Cortex of kidney (tissue), 1 donor: ENCODE measurements at places on chromosomes 11 and 22.

DNA sequence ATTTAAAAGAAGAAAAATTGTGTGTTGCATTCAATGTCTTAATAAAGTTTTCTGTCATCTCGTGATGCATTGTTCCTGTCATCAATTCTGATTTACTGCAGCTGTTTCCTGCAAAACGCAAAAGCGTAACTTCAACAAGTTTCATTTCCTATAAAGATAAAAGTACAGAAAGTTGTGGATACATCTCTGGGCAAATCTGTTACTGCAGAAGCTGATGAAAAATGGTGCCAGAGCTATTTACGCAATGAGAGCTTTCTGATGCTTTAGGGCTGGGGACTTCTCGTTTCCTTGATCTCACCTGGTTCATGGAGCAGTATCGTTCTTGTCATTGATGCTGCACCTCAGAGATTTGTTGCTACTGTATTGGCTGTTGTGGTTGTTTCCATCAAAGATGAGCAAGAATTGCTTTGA is 15.5 kb upstream of the MS4A12 start:
- DNase-seq = no peak

GRCh38 chr11:29448246-29448877 is 568.5 kb downstream of the KCNA4 start:
- DNase-seq = no peak

GRCh38 chr22:21000207-21000986 is 1.5 kb downstream of the THAP7 start:
- no peak for DNase-seq

- no peak for DNase-seq
Measured at GRCh38 chr11:2534957-2535672, 90.3 kb downstream of the KCNQ1 start.

DNA sequence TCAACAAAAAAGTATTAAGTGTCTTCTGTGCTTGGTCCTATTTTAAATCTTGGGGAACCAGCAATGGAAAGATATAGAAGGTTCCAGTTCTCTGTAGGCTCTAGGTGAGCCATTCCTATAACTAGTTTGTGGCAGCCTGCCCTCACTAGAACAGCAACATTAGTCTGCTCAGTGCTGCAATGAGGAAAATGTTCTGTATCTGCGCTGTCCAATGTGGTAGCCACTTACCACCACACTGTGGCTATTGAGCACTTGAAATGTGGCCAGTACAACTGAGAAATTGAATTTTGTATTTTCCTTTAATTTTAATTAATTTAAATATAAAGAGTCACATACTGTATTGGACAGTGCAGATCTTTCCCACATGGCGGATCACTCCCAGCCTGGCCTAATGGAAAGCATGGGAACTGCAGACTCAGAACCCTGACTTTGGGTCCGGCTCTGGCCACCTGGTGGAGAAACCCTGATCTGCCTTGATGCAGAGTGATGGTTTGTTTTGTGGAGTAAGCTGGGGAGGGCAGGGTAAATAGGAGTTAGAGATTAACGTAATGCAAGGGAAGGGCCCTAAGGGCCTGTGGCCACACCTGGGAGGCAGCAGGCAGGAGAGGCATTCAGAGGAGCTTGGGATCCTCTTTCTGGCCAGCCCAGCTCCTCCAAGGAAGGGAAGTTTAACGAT is 101.0 kb downstream of the ME3 start:
- DNase-seq = no peak

- DNase-seq = no peak
Measured at GRCh38 chr11:18321578-18321968, 367 bp downstream of the HPS5 start.

- DNase-seq = no peak
Measured at GRCh38 chr11:79388201-79388600, 52.6 kb downstream of the TENM4 start.

DNA sequence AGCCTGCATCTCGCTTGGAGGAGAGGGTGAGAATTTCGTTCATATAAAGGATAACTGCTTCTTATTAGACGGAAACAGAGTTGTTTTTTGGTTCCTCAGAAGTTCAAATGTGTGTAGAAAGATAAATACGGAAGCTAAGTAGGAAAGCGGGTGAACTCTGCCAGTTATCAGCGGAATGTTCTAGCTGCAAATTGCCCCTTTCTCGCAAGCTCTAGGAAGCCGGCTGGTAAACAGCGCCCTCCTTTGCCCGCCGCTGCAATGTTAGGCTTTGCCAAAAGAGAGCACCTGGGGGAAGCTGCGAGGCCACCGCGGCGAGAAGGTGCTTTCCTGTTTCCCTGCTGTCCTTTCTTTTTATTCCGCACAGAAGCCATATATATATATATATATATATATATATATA is 67.0 kb downstream of the IGLL5 start:
- no peak for DNase-seq

DNA sequence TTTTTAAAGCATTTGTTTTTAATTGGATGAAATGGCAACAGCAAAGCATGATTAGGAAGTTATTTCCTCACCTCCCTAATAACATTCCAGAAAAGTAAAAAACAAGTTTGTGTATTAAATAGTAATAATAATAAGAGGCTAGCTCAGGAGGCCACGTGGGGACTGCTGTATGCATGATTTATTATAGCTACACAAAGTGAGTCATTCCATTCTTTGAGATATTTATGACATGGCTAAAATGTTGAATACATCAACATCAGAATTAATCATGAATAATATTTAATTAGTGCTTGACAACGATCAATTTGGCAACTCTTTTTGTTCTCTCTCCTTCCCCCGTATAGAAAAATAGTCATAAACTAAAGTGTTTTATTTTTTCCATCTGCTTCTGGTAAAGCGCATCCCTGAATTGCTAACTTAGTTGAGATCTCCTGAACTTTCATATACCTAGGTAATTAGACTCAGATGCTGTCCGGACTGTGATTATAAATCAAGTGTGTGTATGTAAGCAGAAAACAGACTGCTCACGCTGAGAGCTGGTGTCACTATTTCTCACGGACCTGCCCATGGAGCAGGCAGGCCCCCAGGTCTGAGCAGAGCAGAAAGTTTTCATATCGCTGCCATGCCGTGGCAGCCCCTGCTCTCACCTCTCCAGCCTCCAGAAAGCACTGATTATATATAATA is 125.7 kb downstream of the WT1 start:
- DNase-seq = no peak

- no peak for DNase-seq
Measured at GRCh38 chr11:108370990-108371389, 96.3 kb downstream of the C11orf65 start.

DNA sequence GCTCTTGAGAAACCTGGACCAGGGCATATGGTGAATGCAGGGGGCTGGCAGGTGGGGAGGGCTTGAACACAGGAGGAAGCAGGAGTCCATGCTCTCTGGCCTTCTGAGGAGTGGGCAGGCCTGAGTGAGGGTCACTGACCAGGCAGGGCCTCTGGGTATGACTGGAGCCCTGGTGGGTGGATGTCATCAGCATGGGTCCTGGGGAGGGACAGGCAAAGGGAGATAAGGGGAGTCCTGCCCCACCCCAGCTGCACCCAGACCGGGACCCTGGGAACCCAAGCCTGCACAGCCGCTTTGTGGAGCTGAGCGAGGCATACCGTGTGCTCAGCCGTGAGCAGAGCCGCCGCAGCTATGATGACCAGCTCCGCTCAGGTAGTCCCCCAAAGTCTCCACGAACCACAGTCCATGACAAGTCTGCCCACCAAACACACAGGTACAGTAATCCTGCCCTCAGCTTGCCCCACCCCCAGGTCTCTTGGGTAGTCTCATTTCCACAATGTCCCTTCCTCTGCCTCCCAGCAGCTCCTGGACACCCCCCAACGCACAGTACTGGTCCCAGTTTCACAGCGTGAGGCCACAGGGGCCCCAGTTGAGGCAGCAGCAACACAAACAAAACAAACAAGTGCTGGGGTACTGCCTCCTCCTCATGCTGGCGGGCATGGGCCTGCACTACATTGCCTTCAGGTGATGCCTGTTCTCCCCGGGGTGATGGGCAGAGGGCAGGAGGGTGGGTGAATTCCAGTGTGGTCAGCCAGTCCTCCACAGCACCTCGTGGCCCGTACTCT is 2.0 kb upstream of the VEGFB start:
- no peak for DNase-seq

- DNase-seq = no peak
Measured at GRCh38 chr11:9741260-9741659, 77.4 kb downstream of the SWAP70 start.

- no peak for DNase-seq
Measured at GRCh38 chr22:41544671-41545476, 604 bp upstream of the POLR3H start.

- DNase-seq = no peak
Measured at GRCh38 chr11:33291004-33291777, 34.0 kb downstream of the HIPK3 start.

GRCh38 chr22:19598054-19598855 is 74.0 kb upstream of the CLDN5 start:
- DNase-seq = no peak

GRCh38 chr11:86218125-86219084 is 26.1 kb upstream of the EED start:
- no peak for DNase-seq

GRCh38 chr22:39325392-39325932 is 6.0 kb upstream of the RPL3 start:
- DNase-seq = no peak

DNA sequence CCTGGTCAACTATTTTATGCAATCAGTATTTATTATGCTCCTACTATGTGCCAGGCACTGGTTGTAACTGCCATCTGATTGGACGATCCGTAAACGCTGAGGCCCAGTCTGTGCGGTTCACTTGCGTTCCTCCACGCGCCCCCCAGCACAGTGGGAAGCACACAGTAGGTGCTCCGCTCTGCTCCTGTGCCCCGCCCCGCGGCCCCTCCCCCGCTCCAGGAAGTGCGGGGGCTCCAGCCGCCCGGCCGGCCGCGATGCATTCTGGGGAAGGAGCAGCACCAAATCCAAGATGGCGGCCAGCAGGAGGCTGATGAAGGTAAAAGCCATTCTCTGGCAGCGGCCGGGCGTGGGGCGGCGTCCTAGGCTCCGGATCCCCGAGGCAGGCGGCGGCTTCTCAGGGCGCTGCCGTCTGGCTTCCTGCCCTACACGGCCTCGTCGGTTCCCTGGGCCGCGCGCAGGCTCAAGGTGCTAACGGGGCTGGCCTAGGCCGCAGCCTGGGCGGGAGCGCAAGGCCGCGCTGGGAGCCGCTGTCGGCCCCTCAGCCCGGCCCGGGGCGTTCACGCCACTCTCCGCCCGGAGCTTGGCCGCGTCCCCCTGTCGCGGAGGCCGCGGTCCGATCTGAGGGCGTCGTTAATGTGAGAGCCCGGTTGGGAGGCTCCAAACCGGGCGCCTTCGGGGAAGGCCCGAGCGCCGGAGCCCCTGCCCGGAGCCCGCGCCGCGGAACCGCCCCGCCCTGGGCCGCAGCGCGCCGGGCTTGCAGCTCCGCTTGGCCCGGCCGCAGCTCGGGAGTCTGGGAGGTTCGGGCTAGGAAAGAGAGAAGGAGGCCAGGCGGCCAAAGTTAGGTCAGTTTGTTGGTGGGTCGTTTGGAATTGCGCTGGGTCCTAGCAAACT is at the start of gene UBE2L3:
UBE2L3 (plus strand) TSS at position 259 of the 891 bp plus-strand sequence; CDS start at position 290, 31 bp downstream.
- no peak for DNase-seq

GRCh38 chr11:128628686-128629085 is 41.3 kb upstream of the ETS1 start:
- no peak for DNase-seq

- DNase-seq = no peak
Measured at GRCh38 chr11:46247090-46247489, 30.4 kb upstream of the CREB3L1 start.

DNA sequence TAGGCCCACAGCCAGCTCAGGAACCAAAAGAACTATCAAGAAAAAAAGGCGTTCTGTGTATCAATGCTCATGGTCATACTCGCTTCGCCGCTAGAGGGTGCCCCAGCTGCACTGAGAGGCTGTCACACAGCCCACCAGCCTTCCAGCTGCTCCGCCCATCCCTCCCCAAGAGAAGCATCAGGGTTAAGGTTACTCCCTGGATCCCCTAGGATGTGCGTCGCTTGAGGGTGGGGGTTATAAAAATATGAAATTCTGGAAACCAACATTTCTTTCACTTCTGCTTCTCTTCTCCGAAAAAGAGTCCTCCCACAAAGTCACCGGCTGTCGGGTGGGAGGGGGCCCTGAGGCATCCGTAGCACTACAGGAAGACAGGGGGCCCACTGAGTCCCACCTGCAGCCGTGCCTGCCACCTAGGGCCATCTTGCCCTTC is 1.7 kb downstream of the CBX6 start:
- no peak for DNase-seq

DNA sequence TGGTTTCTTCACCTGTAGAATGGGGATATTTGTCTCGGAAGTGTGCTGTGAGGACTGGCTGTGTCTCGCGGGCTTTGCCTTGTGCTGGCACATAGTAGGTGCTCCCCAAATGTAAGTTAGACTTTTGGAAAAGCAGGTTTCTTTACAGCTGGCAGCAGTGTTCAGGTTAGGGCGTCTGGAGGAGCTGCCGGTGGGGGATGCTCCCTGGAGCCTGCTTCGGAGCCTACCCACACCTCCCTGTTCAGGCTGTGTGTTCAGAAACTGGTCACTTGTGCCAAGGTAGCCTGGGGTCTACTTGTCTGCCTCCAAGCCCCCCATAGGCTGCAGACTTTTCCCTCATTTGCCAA is 60.0 kb downstream of the OTOG start:
- DNase-seq = no peak

DNA sequence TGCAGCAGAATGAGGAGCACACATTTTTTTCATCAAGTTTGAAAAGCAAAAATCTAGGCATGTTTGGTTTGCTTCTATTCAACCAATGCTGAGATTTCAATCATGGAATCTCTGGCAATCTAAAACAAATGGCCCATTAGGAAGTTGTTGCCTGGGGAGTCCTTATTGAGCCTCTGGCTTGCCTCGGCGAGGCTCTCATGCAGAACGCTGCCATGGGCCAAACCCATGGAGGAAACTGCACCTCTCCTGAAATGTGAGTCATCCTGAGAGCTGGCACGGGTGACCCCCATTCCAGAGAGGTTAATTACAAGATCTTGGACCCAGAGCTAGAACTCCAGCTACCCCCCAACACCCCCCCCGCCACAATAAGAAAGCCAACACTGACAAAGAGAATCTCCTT is 80.7 kb downstream of the MN1 start:
- no peak for DNase-seq

DNA sequence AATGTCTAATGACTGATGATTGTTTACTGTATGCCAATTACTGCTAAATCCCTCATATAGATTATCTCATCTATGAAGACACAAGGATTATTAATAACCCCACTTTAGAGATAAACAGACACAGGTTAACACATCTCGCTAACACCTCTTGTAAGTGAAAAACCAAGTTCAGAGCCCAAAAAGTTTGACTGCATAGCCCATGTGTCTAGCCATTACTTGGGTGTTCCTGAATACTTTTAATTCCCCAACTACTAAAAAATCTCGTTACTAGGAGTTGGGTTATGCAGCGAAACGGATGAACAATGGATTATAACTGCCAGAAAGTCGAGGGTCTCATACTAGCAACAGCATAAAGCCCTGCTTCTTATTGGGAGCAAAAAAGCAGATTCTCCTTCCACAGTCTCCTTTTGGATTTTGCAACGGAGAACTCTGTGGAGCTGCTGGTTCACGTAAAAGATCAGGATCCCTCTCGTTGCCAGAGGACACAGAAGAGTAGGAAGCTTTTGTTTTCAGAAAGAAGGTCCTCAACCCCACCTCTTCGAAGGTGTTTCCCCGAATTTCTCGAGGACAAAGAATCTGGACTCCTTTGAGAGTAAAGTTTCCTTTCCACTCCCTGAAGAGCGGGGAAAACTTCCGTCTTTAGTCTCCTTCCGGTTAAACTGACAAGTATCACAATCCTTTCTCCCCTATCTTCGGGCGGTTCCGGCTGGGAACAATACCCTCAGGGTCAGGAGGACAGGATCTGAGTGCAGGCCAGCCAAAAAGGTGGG is 979 bp downstream of the ZBED5 start:
- DNase-seq = no peak

GRCh38 chr11:70298243-70298915 is 27.9 kb downstream of the PPFIA1 start:
- no peak for DNase-seq

- DNase-seq = no peak
Measured at GRCh38 chr11:101582989-101583250, 887 bp downstream of the TRPC6 start.
